NCI-H2171 (cell line): ENCODE measurements at places on chromosomes 1 and 21.

- no peak for DNase-seq
Measured at GRCh38 chr1:46508757-46509156, 19.1 kb downstream of the DMBX1 start.

- no peak for DNase-seq
Measured at GRCh38 chr1:245322673-245323072, 167.9 kb downstream of the KIF26B start.

DNA sequence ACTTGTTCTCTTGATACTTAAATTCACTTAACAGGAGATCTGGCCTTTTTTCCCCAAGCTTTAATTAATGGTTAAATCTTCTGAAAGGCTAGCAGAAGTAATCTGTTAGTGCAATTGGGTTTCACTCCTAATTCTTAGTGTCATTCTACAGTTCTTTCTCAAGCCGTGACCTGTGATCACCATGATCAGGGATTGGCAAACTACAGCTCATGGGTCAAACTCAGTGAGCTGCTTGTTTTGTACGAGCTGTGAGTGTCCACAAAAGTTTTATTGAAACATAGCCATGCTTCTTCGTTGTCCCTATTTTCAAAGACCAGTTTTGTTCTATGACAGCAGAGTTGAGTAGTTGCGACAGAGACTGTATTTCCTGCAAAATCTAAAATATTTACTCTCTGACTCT lies 109.4 kb upstream of the KCNJ15 start:
- no peak for DNase-seq

DNA sequence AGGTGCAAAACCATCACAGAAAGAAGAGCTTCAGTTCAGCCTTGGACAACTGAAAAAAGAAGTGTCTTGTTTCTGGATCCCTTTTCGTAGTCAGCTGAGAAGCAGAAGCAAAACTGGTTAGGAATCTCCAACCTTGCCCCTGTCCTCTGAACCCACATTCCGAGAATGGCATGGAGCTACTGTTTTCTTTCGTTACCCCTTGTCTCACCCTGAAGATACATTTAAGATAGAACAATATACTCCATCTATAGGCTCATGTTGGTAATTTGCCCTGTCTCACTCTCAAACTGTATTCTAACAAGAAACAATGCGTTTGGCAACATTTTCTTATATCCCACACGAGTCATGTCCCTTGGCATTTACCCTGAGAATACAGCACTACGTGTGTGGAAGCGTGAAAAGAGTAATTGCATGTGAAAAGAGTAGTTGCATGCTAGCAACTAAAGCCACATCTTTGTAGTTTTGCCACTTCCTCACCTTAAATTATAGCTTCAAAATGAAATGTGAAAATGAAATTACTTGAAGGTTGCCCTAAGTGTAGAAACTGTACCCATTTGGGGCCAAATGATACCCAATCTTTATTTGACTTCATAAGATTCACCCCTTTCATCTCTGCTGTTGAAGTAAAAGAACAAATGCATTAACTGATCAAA lies 5.3 kb downstream of the SLAMF7 start:
- no peak for DNase-seq

DNA sequence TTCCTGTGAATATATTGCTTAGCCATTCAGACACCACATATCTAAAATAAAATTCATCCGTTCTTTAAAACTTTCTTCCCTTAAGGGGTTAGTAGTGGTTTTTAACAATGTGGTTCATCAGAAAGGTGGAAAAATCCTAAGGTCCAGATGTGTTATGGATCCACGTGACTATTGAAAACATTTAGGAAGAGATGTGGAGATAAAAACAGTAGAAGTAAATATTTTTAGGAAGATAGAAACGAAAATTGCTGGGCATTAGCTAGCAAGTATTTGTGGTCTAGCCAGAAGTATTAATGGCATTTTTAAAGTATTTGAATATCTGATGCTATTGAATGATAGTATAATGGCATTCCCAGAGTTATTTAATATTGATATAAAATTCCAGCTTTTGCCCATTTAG lies 180.8 kb downstream of the LTN1 start:
- DNase-seq: no peak

- DNase-seq: no peak
Measured at GRCh38 chr1:46333300-46334029, 7.1 kb upstream of the NSUN4 start.

DNA sequence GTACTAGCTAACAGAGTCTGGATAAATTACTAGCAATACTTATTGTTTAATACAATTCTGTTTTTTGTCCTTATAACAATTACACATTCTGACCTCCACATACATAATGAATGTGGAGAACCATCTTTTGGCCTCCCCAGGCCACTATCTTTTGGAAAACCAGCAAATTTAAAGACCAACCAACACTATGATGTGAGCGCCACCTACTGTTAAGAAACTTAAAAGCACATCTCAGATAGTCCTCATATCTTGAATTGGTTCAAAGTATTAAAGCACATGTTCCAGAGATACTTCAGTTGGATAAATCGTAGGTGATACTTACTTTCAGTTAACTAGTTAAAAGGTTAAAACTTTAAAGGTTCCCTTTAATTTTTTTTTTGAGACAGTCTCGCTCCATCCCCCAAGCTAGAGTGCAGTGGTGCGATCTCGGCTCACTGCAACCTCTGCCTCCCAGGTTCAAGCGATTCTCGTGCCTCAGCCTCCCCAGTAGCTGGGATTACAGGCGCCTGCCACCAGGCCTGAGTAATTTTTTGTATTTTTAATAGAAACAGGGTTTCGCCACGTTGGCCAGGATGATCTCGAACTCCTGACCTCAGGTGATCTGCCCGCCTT lies 29.3 kb upstream of the USP1 start:
- peak; percentile 62 for DNase-seq

DNA sequence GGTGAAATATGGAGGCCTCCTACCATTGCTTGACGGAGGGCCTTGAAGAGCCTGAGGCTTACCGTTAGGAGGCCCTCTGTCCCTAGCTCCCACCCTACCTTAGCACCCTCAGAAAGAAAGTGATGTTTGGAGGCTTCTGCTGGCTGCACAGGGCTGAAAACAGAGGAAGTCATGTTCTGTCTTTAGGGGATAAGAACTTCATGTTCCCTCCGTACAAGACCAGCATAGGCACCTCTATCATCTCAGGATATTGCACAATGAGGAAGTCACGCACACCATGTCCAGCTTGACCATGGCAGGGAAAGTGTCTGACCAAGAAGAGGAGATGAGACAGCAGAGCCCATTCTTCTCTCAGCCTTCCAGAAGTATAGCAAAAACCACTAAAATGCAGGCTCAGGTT lies 13.8 kb downstream of the ADORA3 start:
- DNase-seq: no peak

- DNase-seq: no peak
Measured at GRCh38 chr1:41315871-41316270, 45.4 kb upstream of the FOXO6 start.

GRCh38 chr1:8359617-8360481 lies 41.9 kb downstream of the SLC45A1 start:
- DNase-seq: no peak

DNA sequence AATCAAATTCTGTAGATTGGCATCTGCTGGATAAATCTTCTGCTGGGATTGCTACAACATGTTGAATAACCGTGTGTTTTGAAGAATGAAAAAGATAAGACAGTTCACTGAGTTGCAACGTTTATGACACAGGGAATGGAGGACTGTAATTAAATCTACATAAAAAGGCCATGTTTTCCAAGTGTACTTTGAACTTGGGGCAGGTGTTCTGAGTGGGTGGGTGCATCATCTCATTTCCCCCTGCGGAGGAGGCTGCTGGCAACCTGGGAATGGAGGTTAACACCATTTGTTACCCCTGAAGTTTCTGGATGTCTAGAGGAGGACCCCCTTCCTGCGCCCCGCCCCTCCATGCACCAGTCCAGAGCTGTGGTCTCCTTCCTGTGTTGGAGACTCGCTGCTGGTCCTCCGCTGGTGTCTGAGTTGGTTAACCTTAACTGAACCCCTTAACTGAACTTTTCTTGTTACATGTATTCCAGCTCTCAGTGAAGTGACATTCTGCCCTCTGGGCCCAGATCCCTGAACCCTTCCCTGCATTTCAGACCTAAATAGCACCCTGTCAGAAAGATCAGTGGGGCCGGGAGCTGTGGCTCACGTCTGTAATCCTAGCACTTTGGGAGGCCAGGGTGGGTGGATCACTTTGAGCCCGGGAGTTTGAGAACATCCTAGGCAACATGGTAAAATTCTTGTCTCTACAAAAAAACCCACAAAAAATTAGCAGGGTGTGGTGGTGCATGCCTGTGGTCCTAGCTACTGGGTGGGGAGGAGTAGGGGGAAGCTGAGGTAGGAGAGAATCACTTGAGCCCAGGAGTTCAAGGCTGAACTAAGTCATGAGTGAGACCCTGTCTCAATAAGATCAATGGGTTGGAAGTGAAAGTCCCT lies 31.8 kb downstream of the UCK2 start:
- no peak for DNase-seq

DNA sequence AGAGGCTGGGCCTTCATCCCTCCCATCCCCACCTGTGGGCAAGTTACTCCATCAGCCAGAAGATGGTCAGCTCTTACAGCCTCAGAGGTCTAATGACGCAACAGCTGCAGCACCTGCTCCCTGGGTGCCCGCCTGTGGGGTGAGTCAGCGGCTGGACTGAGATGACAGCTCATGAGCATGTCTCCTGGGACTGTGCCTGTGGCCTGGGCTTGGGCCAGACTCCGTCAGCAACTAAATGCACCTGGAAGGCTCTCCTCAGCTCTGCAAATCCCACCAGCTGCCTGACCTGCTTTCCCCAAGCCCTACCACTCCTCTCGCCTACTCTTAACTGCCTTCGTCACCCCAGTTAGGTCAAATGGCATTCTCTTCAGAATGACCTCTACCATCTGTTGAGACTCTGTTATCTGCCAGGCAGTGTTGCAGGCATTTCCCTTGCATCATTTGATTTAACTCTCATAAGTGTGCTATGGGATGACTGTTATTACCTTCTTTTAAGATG lies 47.7 kb downstream of the ETS2 start:
- no peak for DNase-seq

- no peak for DNase-seq
Measured at GRCh38 chr1:18668750-18669404, 38.2 kb downstream of the PAX7 start.

DNA sequence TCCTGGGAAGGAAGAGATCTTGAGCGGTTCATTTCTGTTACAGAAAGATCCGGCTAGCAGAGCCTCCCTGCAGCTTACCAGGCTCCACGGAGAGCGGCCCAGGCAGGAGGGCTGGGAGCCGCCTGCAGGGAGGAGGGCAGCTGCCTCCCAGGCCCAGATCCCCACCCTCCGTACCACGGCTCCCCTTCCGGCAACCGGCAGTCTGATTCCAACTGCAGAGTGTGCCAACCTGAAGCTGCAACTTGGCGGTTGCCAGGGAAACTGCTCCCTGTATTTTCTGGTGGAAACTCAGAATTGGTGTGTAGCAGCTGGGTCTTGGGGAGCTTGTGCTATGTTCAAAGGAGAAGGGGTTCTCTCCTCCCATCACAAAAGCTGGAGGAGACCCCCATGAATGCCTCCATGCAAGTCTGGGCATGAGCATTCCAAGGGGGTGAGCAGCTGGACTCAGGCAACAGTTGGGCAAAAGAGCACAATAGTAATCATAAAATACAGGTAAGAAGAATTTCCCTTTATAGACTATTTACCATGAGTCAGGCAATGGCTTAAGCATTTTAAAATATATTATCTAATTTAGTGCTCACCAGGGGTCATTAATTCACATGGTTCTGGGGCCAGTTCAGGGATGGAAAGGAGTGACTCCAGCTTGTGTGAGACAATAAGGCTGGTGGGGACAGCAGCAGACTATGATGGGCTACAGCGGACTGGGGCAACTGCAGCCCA lies 46.1 kb upstream of the KAZN start:
- DNase-seq: no peak

GRCh38 chr21:39633770-39634181 lies 21.0 kb downstream of the B3GALT5 start:
- no peak for DNase-seq

GRCh38 chr1:44681905-44682882 lies 7.7 kb downstream of the ARMH1 start:
- no peak for DNase-seq

DNA sequence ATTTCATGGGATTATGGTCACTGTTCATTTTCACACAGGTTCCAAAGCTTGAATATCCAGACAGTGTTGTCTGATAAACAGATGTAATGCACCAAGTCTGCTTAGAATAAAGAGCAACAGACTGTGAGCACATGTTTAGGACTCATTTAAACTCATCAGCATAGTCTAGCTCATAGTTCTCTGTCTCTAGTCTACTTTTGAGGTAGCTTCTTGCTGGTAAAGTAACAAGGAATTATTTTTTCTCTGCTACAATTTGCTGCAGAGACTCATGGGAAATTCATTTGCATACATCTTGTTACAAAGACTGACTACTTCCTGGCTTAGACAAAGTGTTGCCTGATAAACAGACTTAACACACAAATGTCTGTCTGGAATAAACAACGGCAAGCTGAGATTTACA lies 187.2 kb downstream of the NFIA start:
- DNase-seq: no peak

GRCh38 chr1:21301794-21302440 lies 11.7 kb upstream of the ECE1 start:
- DNase-seq: no peak

DNA sequence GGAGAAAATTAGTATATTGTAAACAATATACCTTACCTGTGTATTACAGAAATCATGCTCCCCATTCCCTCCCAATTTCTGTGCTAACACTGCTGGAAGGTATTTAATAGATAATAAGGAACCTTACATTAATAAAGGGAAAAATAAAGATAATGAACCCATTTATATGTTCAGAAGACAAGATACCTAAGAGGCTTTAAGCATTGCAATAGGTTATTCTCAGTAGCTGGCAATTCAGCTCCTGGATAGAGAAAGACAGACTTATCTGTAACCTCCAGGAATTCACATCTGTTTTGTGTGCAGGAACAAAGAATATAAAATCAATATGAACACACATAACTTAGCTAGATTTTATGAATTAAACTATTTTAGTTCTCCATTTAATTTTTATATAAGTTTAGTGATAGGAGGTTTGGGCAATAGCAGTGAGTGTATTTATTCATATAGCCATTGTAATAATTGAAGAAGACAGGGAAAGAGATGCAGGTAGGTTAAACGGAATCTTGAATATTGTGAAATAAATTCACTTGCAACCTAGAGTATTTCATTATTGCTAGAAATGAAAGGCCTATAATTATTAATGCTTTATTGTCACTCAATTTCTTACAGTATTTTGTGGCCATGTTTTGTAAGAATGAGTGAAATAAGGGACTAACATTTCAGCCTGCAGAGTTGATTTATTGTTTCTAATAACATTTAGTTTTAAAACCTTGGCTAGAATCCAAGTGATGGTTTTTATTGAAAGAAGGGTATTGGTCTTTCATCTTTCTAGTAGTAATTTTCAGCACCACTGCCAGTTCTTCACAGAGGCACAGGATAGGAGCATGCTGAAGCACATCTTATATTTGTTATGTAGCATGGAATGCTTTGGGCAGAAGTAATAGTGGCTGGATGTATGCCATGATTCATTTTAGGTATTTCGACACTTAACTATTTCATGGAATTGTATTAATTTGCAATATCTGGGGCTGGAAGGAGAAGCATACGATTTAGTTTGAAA lies 1.5 kb downstream of the XPR1 start:
- DNase-seq: no peak

- no peak for DNase-seq
Measured at GRCh38 chr1:36922593-36923426, 111.5 kb downstream of the GRIK3 start.

- no peak for DNase-seq
Measured at GRCh38 chr1:11771481-11772043, 9.6 kb downstream of the C1orf167 start.

- no peak for DNase-seq
Measured at GRCh38 chr21:35864039-35864438, 196.3 kb downstream of the SETD4 start.
